CD4-positive, alpha-beta T cell treated with Interleukin-21 for 1 hour (primary cell): ENCODE measurements at places on chromosomes 5 and 9.

- no peak for DNase-seq
Measured at GRCh38 chr5:160694896-160695295, 157.1 kb downstream of the ATP10B start.

- DNase-seq = no peak
Measured at GRCh38 chr5:38462976-38463633, 93.3 kb downstream of the LIFR start.

- DNase-seq = no peak
Measured at GRCh38 chr5:1930880-1931603, 48.3 kb upstream of the IRX4 start.

GRCh38 chr5:120882038-120882775 is 418.1 kb downstream of the PRR16 start:
- DNase-seq = no peak

GRCh38 chr5:151079838-151080612 is 809 bp downstream of the TNIP1 start:
- peak; percentile 30 for DNase-seq

GRCh38 chr5:172683264-172683644 is 42.2 kb downstream of the NEURL1B start:
- DNase-seq = no peak

- no peak for DNase-seq
Measured at GRCh38 chr5:115295777-115296123, 704 bp downstream of the CCDC112 start.

DNA sequence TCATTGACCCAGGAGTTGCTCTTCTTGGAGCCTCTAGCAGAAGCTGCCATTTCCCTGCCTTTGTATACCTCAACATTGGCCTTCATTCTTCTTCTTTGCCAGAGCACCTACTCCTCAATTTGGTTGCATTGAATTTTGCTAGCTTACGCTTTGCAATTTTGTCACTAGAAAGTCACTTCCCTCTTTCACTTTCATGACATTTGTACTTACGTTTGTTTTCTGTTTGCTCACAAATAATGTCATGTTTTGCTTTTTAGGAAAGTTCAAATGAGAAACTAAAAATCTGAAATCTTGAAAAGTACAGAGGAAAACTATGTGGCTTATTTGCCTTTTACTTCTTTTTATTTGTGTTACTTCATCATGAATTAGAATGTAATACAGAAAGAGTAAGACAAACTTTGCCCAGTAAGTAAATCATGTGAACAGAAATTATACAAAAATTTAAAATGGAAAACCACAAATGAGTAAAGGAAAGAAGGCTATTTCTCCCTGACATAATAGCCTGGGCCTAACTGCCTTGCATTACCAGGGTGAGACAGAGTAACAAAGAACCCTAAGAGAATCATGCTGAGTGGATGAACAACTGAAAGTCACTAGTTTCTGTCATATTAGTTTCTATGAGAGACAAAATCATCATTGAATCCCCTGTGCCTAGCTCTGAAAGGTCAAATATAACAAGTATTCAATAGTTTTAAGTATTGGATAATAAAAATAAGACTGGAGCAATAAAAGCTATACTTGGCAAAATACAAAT is 7.4 kb upstream of the IFNA1 start:
- no peak for DNase-seq

DNA sequence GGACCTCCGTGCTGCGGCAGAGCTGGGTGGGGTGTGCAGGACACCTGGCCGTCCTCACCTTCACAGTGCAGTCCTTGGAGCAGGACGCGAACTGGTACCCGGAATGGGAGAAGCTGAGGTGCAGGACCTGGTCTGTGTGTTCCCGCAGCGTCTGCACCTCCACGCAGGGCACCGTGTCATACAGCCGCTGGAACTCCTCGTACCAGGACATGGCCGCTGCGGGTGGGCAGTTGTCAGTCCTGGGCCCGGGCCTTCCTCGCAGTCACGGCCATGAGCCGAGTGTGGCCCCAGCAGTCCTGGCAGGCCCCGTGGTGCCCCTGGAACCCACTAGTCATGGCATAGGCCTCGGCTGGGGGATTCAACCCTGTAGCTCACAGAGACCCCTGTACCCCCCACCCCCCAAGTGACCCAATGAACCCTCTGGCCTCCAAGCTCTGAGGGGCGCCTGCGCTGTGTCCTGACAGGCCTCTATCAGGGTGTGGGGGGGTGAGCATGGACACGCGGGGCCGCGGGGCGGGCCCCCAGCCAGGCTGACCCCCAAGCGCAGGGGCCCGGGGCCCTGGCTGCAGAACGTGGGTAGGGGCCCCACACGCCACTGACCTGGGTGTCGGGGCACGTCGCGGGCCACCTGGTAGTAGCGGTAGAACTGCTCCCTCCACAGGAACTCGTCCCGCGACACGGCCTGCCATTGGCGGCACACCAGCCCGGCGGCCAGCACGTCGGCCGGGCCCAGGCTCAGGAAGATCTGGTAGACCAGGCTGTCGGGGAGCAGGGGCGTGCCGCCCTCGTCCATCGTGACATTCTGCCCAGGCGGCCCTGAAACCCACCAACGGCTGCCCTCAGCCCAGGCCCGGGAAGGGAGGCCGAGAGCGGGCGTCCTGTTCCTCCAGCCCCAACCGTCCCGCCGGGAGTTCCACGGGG is 987 bp downstream of the FBXW5 start:
- DNase-seq = no peak

DNA sequence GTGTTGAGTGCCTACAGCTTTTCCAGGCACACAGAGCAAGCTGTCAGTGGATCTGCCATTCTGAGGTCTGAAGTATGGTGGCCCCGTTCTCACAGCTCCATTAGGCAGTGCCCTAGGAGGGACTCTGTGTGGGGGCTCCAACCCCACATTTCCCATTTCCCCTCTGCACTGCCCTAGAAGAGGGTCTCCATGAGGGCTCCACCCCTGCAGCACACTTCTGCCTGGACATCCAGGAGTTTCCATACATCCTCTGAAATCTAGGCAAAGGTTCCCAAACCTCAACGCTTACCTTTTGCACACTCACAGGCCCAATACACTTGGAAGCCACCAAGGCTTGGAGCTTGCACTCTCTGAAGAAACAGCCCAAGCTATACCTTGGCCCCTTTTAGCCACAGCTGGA is 131.3 kb downstream of the DEPDC1B start:
- DNase-seq = no peak

GRCh38 chr5:20229303-20230005 is 241.5 kb upstream of the CDH18 start:
- no peak for DNase-seq

DNA sequence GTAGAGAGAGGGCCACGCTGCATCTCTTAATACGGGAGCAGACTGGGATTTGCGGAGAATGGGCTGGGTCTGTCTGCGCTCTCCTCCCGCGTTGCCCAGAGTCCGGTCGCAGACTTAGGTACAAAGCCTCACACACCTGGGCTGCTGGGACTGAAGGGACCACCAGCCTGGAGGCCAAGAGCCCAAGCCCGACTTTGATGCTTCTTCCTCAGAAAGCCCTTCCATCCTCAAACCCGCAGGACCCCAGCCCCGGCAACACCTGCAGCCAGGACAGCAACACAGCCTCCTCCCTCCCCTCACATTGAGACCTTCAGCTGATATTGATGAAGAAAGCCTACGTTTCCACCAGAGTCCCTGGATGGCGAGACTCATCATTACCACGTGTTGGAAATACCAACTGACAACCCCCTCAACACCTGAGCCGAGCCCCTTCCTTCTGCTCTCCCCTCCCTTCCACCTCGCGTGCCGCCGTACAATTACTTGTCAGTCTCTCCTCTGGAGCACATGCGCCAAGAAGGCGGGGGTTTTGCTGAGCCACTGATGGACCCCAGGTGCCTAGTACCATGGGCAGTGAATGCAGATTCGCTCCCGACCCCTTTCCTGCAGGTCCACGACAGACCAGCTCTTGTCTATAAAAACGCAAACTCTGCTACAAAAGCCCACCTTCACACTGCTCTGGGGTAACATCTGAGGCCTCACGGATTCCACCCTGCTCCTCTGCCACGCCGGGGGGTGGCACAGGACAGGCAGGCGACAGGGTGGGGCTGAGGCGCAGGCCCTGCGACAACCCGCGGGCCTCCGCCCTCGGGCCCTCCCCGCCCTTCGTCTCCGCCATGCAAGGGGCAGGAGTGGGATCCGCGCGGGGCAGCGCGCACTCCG is 841 bp downstream of the ASB6 start:
- no peak for DNase-seq

GRCh38 chr9:88015606-88016005 is 41.3 kb upstream of the CDK20 start:
- no peak for DNase-seq

- no peak for DNase-seq
Measured at GRCh38 chr5:2803751-2804150, 52.3 kb upstream of the IRX2 start.

DNA sequence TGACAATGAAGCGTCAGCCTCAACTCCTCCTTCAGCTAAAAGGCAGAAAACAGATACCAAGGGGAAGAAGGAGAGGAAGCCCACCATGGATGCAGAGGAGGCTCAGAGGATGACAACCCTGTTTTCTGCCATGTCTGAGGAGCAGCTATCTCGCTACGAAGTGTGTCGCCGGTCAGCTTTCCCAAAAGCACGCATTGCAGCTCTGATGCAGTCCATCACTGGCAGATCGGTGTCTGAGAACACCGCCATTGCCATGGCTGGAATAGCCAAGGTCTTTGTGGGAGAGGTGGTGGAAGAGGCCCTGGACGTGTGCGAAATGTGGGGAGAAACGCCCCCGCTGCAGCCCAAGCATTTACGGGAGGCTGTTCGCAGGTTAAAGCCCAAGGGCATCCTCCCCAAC is 968 bp downstream of the TAF11L11 start:
- no peak for DNase-seq

GRCh38 chr9:120742951-120743416 is 28.7 kb upstream of the MEGF9 start:
- DNase-seq = peak; percentile 44

DNA sequence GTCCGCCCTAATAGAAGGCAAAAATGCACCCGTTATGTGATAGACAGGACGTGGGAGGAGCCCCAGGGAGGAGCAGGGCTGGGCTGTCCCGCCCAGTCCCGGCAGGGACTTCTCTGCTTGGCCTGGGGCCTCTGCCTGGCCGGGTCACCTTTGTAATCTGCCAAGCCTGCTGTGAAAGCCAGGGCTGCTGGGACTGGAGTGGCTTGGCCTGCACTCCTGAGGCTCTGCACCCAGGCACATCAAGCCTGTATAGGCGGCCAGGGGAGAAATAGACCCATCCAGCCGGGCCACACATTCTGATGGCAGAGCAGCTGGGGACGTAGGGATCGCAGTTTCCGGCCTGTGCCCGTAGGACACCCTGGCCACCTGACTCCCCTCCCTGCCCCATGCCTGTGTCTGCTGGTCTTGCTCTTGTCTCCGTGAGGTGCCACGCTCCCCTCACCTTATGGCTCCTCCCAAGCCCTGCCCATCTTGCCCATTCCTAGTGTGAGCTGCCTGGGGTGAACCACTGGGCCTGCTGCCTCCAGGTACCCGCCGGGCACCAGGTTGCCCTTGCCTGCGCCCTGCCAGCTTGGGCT is 28.1 kb downstream of the DYNC2I2 start:
- no peak for DNase-seq

DNA sequence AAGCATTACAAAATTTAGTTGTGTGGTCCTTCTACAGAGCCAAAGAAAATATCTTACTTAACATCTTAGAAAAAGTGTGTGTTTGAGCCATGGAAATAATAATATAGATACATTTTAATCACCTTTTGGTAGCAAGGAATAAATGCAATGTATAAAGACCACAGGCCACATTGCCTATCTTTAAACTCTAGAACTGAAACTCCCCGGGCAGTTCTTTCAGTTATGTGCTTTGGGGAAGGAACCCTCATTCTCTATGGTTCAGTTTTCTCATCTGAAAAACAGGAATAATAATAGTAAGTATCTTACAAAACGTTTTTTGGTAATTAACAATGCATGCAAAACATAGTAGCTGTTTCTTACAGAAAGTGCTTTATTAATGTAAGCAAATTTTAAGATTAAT is 67.8 kb upstream of the GABRB2 start:
- no peak for DNase-seq

DNA sequence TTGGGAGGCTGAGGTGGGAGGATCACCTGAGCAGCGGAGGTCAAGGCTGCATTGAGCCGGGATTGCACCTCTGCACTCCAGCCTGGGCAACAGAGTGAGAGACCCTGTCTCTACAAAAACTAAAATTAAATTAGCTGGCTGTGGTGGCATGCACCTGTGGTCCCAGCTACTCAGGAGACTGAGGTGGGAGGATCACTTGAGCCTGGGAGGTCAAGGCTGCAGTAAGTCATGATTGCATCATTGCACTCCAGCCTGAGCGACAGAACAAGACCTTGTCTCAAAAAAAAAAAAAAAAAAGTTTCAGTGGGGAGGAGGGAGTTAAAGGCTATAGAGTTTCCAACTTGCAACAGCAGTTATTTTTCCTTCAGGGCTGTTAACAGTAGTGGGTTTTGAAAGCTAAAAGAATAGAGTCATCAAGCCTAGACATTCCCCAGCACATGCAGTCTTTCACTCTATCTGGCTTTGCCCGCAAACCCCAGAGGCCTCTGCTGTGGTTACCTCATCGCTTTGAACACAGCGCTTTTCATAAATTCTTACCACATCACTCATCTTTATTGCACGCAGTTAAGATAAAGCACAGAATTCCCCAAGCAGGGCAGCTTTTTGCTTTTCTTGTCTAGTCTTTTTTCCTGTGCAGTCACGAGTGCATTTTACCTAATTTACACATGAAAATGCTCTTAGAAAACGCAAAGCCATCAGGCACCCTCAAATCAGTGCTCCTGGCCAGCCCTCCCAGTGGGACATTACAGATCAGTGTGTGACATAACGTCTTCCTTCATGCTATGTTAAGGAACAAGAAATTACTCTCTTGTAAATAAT is 8.7 kb upstream of the SLC2A8 start:
- DNase-seq = peak; percentile 89

GRCh38 chr5:83539463-83539790 is 67.9 kb downstream of the VCAN start:
- no peak for DNase-seq

DNA sequence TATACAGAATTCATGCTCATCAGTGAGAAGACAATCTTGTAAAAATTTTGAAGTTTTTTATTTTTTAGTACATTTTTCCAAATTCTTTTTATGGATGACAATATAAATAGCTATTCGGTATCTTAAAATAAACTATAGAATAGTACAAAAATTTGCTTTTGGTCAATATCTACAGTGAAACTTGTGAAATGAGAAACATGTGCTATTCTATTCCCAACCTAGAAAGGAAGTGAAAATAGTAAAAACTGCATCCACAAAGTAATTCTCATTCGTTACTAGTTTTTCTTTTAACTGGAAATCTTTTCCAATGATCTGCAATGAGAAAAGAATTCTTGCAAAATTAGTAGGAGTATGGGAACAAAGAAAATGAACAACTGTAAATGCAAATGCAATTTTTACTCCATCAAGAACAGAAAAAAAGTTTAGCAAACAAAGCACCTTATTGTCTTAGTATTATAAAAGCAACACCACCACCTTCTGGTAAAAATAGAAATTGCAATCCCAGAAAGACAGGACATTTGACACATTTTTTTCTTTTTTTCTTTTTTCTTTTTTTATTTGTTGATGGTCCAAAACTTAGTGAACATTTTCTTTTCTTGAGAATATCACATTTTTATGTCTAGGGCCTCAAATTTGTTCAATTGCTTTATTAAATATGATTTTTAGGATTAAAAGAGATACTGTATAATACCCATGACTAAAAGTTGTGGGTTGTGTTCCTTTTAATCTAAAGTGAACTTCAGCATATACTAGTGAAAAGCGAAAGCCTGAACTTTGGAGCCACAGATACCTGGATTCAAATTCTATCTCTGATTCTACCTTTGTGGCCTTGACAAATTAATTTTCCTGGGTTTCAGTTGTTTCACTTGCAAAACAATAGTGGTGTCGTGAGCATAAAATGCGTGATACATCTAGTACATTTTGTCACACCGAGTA is 72.3 kb downstream of the SLCO4C1 start:
- peak; percentile 48 for DNase-seq

- no peak for DNase-seq
Measured at GRCh38 chr5:122694884-122695283, 80.0 kb upstream of the SNX2 start.
